ENCODE measurements at places on chromosomes 12 and 14.

DNA sequence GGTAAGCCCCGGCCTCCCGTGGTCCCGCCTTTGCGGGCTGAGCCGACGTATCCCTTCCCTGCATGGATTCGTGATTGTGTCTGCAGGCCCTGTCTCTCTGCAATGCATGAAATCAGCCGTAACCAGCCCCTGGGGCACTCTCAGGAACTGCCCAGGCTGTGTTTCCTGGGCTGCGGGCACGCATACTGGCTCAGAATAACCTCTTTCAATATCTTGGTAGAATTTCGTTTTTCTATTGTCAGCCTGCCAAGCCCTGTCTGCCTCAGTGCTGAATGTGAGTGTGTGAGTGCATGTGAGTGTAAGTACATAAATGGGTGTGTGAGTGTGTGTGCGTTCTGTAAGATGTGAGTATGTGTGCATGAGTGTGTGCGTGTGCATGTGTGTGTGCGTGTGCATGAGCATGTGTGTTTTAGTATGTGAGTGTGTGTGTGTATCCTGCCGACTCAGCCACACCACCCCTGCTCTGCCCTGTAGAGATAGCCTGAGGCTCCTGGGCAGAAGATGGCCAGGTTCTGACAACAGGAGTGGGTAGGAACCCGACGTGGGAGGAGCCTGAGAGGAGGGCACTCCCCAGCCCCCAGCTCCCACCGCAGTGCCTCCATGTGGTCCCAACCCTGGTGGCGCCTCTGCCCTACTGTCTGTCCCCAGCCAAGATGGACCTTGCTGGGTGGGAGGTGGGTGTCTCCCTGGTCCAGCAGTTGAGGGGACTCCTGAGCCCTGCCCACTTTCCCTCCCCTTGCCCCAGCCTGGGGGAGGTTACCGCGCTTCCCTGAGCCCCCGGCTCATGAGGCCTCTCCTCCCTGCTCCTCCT is 268.8 kb downstream of the ADGRD1 start:
- DNase-seq = no peak

- DNase-seq = no peak
Observed at GRCh38 chr14:22497671-22498093, 91.3 kb downstream of the DAD1 start.

GRCh38 chr12:52082988-52083637 is 3.6 kb downstream of the SMIM41 start:
- peak; percentile 69 for DNase-seq

DNA sequence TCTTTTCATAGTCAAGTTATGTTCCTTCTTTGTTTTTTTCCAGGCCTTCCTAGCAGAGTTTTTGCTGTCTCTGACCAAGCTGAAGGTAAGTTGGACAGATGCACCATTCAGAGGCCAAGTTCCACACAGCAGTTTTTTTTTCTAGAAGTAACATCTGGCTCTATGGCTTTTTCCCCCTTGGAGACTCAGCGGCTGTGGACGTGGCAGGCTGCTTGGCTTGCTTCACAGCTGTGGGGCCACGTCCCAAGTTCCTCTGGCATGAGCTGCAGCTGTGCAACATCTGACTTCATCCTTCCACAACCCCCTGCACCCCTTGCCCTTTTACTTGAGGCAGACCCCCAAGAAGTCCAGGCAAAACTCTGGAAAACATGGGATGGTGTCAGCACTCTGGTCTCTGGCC is 24.2 kb upstream of the RHOJ start:
- peak; percentile 65 for DNase-seq

- peak; percentile 30 for DNase-seq
Observed at GRCh38 chr12:109736552-109737108, 23.0 kb downstream of the FAM222A start.

DNA sequence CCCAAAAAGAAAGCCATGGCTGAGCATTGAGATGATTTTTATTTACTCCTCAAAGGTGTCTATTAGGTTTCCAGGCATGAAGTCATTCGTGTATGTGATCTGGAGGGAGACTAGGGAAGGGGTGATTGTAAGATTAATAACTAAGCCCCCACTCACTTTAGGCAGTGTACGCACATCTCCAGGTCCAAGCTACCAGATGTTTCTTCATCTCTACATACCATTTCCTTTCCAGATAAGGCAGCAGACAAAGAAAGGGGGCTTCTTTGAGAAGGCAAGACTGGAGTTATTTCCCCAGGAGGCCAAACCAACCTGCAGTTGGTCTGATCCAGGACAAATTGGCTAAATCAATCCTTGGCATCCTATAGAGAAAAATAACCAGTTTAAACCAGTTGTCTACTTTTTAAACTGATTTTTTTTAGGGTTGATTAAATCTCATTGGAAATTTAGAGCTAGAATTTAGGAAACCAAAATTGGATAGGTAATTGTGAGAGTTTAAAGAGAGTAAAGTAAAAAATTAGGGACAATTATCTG is 3.9 kb downstream of the HOXC13 start:
- no peak for DNase-seq

- DNase-seq = no peak
Observed at GRCh38 chr12:14873440-14874185, 12.0 kb downstream of the MGP start.

DNA sequence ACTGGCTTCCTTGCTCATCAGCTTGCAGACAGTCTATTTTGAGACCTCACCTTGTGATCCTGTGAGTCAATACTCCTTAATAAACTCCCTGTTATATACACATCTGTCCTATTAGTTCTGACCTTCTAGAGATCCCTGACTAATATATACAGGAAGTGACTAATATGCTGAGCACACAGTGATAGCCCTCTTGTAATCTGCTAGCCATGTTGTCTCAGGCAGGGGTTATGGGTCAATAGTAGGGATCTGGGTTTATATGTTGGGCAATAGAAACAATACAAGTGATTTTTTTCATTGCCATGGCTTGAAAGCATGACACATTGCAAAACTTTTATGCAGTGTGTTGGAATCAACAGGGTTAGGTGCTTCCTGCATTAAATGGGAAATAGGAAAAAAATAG is 562.2 kb downstream of the GALC start:
- DNase-seq = no peak

GRCh38 chr12:132154941-132155770 is 10.9 kb downstream of the NOC4L start:
- peak; percentile 9 for DNase-seq

DNA sequence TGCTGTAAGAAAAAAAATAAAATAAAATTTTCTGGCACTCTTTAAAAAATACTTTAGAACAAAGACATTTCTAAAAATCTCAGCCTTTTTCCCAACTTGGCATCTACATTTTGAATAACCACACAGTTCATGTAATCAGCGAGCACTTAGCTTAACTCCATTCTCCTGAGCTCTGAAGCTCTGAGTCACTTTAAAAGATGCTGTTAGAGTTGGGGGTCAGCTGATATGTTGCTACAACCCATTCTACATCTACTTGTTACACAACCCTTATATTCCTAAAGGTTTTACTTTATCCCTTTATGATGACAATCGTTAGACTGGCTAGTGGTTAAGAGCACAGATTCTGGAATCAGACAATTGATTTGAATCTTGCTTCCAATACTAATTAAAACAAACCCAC is 48.3 kb downstream of the SLC41A2 start:
- no peak for DNase-seq

DNA sequence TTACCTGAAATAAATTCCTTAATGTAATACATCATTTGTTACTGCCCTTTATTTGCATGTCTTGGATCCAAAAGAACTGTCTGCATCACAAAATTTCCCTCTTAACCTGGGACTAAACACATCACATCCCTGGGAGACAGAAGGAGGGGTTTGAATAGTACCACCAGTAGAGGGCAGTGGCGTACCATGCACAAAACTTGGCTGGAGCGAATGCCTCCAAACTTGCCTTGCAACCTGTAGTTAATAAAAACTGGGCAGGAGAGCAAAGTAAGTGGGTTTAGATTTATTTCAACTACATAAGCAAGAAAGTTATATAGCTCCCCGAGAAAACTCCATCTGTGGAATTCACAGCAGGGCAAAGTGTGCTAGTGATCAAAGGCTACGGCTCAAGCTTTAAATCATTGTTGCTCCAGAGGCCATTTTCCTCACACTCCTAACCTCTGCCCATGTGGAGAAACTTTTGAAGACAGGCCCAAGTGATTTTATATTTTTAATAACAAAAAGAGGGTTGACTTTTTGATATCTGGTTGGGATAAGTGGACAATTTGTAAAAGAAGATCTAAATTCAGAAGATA is 1176.7 kb upstream of the SEL1L start:
- DNase-seq = no peak

GRCh38 chr12:51383269-51383905 is 7.8 kb downstream of the GALNT6 start:
- no peak for DNase-seq

DNA sequence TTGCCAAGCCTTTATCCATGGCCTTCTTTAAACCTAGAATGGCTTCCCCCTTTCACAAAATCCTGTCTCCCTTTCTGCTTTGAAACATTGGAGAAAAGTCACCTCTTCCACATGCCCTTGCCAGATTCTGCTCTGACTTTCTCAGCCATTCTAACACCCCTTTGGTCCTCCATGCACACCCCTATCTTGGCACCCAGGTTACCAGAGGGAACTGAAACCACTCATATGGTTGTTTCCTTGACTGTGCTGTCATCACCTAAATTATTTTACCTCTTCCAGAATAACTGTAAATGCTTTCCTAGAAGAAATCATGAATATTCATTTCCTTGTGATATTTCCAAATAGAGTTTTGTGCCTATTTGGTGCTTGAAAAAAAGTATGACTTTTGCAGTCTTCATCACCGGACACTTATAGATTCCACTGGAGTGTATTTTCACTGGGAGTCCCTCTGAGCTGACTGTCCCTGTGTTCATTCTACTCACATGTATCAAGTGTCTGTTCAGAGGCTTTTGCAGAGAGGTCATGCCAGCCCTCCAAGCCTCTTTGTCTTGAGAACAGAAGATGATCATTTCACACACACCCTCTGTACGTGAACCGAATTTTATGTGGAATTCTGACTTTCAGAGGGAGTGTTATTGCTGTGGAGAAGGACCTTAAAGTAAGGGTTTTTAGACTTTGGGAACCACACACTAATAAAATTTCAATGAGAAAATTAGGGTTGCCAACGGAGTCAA is 74.1 kb downstream of the PLXNC1 start:
- no peak for DNase-seq

GRCh38 chr12:112239020-112239419 is 113.7 kb downstream of the TRAFD1 start:
- DNase-seq = no peak

DNA sequence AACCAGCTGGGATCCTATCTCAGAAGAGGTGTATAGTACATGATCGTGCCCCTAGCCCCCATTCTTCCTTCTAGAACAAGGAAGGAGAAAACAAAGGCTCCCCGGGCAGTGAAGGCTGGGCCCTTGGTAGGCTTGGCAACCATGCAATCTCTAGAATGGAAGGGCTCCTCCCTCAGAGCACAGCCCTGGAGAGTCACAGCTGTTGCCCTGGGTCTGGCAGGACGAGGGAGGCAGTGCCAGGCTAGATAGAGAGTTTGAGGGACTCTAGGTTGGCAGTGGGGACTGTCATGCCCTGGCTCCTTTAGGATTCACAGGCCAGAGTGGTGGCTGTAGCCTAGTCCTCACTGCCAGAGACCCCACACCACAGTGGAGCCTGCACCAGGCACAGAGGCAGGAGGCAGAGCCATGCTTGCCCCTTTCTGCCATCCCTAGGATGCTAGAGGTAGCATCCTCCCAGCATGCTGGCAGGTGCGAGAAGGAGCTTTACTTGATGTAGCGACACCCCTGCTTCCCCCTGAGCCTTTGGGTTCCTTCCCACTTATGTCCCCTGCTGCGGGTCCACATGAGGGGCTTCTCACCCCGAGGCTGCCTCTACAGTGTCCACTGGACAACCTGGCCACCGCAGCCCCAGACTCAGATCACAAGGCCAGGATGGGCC is 33.4 kb upstream of the CIPC start:
- no peak for DNase-seq

- DNase-seq = no peak
Observed at GRCh38 chr12:129550353-129550752, 353.5 kb downstream of the TMEM132D start.

DNA sequence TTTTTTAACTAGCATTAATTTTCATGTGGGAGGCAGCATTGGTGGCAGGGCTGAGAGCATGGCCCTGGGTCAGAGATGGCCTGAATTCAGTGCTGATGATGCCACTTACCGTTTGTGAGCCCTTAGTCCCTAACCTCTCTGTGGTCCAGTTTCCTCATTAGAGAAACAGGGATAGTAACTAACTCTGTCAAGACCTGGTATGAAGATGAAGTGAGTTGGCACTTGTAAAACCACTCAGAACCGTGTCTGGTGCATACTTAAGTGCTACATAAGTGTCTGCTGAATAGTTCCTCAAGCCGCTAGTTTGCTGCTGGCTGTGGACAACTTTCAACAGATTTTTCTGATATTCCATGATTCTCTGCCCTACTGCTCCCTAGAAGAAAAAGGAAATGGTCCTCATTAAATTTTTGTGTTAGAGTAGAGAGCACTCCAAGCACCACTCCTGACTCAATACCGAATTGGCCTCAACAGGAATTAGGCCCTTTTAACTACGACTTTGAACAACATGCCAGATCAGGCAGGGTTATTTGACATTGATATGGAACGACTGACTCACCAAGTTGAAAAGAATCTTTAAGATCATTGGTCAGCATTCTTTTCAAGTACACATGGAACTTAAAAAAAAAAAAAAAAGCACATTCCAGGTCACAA is 250.2 kb downstream of the ANO2 start:
- no peak for DNase-seq

DNA sequence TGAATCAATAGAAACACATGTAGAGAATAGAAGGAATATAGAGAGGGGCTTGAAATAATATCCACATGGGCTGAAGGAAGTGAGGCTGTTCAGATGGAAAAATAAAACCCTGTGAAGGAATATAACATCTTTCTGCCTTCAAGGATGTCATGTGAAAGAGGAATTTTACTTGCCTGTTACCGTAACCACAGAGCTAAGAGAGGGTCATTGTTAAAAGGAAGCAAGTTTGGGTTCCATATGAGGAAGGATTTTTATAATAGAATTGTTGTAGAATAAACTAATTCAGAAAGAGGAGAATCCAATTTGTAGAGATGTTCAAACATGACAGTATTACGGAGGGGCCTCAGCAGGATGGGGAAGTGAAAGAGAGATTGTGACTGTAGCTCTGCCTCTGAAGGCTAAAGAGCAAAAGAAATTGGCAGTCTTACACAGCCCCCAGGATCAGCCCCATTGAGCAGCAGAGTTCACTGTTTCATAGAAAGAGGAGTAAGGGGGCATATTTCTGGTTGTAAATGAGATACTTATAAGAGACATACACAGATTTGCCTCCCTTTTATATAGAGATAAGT is 41.8 kb upstream of the PTPRR start:
- no peak for DNase-seq

DNA sequence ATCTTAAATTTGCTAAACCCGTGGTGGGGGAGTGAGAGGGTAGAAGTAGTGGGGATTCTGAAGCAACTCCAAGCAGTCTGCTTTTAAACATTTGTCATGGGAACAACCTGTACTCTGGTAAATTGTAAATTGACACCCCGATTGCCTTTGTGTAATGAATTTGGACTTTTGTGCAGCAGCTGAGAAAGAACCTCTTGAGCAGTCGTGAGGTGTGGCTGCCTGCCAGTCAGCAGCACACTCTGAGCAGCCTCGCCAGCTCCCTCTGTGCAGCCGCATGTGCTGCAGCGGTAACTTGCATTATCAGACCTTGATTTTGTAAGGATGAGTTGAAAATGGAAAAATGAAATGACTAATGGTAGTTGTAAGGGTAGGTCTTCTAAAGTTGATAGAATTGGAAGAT is 74.3 kb downstream of the SUSD6 start:
- DNase-seq = peak; percentile 80

GRCh38 chr14:64923015-64923414 is 8.8 kb downstream of the CHURC1 start:
- no peak for DNase-seq
